Inflammatory macrophage treated with lipopolysaccharide for 1 hour (primary cell): ENCODE measurements at places on chromosomes 3 and 15.

DNA sequence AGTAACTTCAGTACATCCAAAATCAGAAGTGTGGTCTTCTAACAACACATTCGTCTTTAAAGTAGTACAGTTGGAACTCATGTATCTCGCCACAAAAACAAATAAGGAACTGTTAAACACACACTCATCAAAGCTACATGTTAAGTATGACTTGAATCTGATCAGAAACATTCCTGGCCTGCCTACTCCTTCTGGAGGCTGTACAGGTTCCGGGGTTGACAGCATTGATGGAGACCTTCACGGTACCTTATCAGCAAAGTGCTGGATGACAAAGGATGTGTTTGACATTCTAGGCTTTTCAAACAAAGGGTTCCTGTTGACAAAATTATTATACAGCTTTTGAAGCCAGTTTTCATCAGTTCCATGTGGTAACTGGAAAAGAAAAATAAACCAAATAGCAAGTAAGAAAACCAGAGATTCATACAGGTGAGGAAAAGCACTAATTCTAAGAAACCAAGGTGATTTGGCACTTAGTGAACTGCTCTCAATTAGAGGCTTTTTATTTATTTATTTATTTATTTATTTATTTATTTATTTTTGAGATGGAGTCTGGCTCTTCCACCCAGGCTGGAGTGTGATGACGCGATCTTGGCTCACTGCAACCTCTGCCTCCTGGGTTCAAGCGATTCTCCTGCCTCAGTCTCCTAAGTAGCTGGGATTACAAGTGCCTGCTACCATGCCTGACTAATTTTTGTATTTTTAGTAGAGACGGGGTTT lies 44.3 kb downstream of the MYO5C start:
- no peak for DNase-seq

- peak; percentile 78 for DNase-seq
These were observed 1.5 kb downstream of the MGA start for GRCh38 chr15:41661518-41662225.

DNA sequence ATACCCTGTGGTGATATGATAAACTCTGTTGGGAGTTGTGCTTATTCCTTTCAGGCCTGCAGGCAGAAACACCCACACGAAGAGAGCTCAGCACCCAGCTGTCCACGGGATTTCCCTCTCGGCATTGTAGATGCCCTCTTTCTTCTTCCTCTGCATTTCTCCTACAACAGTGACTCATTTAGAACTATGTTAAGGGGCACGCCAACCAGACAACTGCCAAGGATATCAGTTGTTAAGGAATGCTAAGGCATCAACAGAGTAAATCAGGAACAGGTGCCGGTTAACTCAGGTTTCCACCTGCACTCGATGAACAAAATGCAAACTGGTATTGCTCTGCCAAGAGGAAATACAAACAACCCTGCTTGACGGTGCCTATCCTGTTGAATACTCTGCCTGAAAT lies 270.0 kb upstream of the PEX5L start:
- no peak for DNase-seq

DNA sequence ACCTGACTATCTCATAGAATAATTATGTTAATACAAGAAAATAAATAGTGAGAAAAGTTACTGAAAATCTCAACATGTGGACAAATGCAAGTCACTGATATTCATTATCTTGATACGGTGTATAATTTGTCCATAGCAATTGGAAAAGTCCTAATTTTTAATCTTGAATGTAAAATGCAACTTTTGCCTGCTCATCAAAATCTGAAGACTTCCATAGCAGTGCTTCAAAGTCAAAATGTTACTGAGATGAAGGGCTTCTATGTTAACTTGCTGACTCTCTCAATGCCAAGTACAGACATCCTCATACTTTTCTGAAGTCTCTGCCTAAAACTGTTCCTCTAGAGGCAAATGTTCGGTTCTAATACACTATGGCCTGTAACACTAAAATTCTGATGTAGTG lies 1300.1 kb upstream of the EPHA6 start:
- DNase-seq, result no peak

- no peak for DNase-seq
These were observed 574 bp downstream of the CHST2 start for GRCh38 chr3:143119974-143120715.

DNA sequence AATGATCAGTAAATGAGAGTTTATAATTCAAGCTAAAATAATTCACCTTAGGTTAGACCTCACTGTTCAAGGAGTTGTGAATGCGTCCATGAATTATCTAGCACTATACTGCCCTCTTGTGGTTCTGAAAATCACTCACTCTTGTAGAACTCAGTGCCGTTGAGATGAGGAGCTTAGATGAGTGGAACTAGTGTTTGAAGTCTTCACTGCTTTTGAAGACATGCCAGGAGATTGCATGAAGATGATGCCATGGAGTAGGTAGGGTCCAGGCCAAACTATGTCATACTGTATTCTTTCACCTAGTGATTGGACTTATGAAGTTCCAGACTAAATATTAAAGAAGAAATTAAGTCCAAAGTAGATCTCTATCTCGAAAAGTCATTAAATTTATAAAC lies 28.8 kb downstream of the LYSMD4 start:
- peak; percentile 98 for DNase-seq

DNA sequence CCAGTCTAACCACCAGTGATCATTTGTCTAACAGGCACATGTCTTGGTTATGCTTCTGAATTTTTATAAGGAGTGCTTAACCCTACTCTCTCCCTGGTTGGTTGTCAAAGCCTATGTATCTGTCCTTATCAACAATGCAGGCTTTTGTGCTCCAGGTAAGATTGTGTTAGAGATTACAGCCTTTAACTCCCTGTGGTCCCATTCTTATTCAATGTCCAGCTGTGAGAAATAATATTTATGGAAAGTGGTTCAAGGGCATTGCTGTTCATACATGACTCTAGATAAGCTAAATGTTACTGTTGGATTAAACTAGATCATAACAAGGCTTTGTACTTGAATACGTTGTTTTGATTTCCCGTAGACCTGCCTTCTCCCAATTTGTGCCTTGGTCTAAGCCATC lies 146.1 kb upstream of the TSC22D2 start:
- DNase-seq, result no peak

GRCh38 chr3:43747641-43748040 lies 56.9 kb downstream of the ABHD5 start:
- DNase-seq, result no peak

DNA sequence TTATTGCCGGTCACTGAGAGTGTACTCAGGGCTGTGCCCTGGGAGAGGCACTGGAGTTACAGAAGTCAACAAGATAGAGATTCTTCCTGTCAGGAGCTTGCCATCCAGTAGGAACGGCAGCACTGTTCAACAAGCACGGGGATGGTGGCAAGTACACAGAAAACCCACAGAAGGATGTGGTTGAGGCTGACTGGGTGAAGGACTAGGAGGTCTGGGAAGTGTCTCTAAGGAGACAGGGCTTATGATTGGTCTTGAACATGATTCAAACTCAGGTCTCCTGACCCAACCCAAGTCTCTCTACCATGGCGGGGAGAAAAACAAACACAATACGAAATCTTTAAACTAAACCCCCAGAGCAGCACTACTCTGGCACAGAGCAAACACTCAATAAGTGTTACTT lies 37.6 kb downstream of the ERICH6 start:
- DNase-seq, result no peak

- DNase-seq, result no peak
These were observed 17.4 kb upstream of the VGLL4 start for GRCh38 chr3:11661052-11661656.

- DNase-seq, result no peak
These were observed 45.5 kb downstream of the HPS3 start for GRCh38 chr3:149174901-149175300.

- peak; percentile 55 for DNase-seq
These were observed 1.4 kb upstream of the IL17RC start for GRCh38 chr3:9915254-9916141.

DNA sequence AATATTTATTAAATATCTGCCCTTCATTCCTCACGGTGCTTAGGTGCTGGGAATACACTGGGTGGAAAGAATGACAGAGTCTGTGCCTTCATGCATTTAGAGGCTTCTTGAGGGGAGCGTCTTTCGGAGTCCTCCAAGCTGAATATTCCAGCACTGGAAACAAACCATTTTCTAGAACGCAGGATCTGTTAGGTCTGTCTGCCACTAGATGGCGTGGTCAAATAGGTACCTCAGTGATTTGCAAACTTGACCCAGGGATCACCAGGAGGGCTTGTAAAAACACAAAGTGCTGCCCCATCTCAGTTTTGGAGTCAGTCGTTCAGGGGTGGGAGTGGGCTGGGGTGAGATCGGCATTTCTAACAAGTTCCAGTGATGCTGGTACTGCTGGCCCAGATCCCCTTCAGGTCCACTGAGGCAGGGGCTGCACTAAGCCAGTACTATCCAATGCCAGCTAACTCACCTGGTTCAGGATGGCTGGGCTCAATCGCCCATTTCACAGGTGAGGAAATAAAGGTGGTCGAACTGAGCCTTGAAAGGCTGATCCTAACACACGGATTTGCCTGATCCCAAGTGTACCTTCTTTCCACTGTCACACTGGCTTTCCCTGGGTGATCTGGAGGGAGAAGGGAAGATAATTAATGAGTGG lies 14.8 kb downstream of the ARNT2 start:
- peak; percentile 27 for DNase-seq

DNA sequence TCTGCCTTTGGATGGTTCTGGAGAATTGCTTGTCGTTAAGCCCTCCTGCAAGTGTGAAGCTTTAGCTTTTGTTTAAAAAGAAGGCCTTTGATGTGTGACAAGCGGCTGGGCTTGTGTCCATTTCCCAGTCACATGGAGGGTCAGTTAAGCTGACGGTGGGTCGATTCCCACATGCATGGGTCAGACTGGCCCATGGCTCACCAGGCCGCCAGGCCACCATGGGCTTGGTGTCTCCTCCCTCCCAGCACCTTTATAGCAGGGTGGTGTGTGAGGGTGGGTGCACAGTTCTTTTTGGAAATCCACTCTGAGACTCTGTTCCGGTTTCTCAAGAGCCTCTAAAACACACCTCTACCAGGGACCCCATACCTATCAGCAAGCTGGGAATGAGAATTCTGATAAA lies 67.2 kb downstream of the SCN5A start:
- no peak for DNase-seq

DNA sequence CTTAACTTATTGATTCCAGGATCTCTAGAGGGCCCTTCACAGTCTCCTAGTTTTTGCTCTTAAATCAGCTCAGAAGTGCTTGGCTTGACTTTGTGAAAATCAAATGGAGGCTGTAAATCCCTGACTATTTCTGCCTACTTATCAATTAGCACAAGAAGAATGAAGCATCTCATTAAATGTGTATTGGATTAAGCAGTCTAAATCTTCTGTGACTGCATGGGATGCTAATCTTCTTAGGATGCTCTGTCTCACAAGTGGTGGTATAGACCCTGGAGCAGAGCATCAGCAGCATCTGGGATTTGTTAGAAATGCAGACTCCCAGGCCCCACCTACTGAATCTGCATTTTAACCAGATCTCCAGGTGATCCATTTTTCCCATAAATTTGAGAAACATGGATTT lies 488.7 kb downstream of the AGBL1 start:
- DNase-seq, result no peak

DNA sequence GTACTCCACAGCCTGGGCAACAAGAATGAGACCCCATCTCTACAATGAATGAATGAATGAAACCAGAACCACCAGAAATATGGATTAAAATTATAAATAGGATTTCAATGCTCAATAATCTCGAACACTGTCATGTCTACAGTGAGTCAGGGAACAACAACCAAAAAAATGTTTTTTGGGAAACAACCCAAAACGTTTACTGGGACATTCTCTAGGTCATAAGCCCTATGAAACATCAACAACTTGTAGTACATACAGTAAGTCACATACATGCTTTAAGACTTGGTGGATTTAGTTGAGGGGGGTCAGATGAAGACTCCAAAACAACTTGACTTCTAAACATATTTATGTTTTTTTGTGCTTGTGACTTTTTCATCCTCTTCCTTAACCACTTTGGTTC lies 511.2 kb downstream of the FOXP1 start:
- DNase-seq, result no peak

- DNase-seq, result no peak
These were observed 124.3 kb upstream of the EIF1B start for GRCh38 chr3:40185029-40185695.

GRCh38 chr3:188416041-188416440 lies 262.1 kb downstream of the LPP start:
- DNase-seq, result no peak

GRCh38 chr15:32844118-32844711 lies 126.4 kb downstream of the GREM1 start:
- peak; percentile 36 for DNase-seq
